Iris pigment epithelial cell (primary cell): ENCODE measurements at places on chromosomes 16 and 17.

DNA sequence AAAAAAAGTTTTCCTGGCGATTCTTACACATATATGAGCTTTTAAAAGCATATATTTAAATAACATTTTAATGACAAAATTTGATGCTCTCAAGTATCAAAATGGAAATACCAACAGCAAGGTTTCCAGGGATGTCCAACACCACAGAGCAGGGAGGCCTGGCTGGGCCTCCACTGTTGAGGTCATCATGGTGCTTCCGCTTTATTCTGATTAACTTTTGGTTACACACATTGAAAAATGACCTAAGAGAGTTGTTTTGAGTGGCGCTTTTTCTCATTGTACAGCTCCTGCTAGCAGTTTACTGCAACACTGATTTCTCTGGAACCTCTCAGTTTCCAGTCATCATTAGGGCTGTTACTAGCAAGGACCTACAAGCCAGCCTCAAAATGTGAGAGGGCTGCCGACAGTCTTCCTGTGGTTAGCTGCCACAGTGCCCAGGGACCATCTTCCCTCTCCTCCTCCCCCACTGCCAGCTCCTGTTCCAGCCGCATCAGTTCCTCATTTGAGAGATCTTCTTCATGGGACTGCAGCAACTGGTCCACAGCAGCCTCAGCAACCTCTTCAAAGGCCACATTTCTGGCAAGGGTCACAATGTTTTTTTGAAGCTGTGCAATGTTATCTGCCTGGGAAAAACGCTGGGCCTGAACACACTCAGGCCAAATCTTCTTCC lies 21.3 kb downstream of the DEF8 start:
- no peak for DNase-seq

DNA sequence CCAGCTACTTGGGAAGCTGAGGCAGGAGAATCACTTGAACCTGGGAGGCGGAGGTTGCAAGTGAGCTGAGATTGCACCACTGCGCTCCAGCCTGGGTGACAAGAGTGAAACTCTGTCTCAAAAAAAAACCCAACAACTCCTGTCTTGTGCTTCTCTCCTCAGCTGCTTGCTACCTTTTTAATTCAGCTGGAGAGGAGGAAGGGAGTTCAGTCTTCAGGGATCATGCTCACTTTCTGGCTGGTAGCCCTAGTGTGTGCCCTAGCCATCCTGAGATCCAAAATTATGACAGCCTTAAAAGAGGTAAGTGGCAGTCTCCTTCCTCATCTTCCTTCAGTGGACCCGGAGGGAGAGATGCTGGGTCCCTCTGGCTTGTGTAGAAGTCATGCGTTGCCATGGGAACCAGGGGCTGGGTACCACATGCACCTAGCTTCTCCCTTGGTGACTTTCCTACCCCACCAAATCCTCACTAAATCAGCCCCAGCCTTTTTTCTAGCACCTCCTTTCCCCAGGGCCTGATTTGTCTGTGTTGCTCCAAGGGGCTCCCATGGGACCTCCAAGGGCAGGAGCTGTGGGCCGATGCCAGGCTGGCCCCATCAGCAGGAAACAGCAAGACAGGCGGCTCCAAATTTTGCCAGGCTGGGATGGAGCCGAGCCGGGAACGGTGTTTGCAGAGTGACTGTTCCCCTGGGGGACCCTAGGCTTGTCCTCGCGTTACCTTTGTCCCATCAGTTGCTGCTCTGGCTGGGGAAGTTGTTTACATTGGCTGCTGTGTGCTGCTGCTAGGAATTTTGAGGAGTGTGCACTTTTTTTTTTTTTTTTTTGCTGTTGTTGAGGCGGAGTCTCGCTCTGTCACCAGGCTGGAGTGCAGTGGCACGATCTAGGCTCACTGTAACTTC lies 65.2 kb downstream of the ABCC1 start:
- DNase-seq, result peak; percentile 38

DNA sequence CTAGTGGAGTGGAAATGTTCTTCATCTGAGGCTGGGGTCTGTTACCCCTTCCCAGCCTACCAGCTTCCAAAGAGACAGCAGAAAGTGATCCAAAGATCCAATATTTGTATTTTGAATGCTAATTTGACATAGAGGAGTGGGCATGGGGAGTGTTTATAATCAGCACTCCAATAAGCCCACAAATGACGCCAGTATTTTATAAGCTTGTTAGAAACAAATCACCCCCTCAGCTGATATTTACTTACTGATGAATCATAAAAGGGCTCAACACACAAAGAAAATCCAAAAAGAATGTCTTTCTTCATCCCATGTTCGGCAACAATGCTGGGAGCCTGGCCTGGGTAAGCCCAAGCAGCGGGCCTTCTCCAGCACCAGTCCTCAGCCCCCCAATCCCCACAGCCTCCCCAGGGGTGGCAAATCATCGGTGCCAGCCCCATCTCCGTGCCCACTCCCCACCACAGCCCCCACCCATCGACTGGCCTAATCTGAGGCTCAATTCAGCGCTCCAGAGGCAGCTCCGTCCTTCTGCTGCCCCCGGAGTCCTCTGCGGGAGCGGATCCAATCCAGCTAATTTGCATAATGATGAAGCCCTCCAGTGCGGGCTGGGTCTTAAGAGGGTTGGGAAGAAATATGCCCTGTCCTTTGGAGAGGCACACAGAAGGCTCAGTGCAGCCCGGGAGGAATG lies 169.5 kb downstream of the C16orf78 start:
- no peak for DNase-seq

- DNase-seq, result peak; percentile 37
These were observed 2.6 kb downstream of the KAT2A start for GRCh38 chr17:42118545-42118944.

- peak; percentile 63 for DNase-seq
These were observed 7.6 kb upstream of the NXPH3 start for GRCh38 chr17:49567871-49568694.

- peak; percentile 55 for DNase-seq
These were observed 19.1 kb upstream of the COPRS start for GRCh38 chr17:31877911-31878702.
